ENCODE measurements at places on chromosomes 1 and 21.

DNA sequence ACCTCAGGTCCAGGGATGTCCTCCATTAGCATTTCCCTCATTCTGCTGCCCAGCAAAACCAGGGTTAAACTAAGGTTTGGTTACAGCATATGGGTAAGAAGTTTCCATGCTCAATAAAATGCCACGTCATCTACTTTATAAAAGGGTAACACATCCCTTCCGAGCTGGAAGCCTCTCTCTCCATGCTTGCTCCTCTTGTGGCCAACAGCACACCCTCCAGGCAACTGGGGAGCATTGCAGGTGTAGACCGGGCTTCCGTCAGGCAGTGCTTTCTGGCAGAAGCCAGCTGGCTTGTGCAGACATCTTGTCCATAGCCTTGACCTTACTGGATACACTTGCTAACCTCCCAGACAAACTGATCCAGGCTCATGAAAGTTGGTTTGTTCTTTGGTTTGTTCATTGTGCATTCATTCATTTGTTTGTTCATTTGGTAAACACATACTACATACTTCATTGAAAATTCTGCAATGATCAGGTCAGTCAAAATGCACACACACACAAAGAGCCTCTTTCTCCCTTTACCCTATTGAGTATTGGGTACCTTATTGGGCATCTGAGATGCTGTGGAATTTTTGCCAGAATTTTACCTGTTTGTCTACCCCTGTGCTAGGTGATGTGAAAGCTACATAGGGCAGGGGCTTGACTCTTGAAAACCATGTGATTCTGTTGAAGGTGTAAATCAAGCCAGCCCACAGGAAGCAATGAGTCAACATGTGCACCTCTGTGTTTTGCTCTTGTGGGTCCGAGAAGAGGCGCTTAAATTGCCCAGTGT lies 422.8 kb downstream of the CAMTA1 start:
- peak; percentile 42 for DNase-seq

- no peak for DNase-seq
Measured at GRCh38 chr1:154614901-154615300, 6.9 kb upstream of the ADAR start.

DNA sequence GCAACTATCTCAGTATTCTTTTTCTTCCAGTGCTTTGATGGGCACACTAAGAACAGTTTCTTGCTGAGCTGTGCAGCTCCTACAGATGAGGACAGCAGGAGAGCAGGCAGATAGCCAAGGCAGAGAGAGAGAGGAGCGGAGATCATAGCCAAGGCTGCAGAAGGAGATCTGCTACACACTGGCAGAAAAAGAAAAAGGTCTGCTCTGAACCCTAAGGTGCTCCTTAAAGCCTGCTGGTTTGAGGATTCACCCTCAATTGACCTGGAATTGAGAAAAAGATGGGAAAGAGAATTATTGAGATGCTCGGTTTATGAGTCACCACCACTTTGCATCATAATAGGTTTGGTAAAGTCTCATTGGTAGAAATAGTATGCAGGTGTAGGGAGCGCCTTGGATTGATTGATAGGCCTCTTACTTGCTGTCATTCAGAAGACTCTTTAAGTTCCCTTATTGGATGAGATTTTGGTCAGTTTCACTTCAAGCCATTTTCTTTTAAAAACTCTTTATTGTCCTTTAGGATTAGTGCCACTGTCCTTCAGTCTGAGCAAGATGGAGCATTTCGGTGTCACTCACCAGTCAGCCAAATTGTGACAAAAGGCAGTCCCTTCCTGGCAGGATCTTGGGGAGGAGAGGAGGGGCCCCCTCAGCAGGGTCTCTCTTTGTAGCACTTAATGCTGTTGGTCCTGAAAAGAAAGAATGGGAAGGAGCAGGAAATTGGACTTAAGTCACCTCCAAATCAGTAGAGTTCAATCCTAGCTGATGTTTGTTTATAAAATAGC lies 685.0 kb downstream of the ADGRL2 start:
- DNase-seq: no peak

DNA sequence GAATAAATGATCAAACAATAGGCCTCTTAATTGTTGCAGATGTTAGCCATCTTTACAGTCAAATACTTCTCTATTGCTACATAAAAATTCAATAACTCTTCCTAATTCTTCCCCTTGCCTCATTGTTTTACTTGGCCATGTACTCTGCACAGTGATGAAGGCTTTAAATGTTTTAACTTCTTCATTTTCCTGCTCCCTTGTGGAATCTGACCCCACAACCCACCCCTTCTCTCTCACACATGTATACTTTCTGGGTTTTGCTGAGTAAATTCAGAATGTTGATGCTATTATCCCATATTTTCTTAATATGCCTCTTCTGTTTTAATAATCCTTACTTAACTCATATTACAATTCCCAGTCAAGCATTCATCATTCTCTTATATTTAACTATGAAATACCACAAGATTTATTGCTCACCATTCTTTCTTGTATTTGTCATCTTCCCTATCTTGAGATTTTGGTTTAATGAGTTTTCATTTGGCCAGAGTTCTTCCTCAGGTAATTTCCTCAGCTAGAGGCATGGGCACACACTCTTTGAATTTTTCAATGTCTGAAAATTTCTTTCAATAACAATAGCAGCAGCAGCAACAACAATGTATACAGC lies 327.8 kb upstream of the USP24 start:
- DNase-seq: peak; percentile 51

All from HS-27A (cell line).